ENCODE measurements at places on chromosomes 16 and 17.

- DNase-seq: no peak
These were observed 5.1 kb downstream of the CLCN7 start for GRCh38 chr16:1469693-1470201.

DNA sequence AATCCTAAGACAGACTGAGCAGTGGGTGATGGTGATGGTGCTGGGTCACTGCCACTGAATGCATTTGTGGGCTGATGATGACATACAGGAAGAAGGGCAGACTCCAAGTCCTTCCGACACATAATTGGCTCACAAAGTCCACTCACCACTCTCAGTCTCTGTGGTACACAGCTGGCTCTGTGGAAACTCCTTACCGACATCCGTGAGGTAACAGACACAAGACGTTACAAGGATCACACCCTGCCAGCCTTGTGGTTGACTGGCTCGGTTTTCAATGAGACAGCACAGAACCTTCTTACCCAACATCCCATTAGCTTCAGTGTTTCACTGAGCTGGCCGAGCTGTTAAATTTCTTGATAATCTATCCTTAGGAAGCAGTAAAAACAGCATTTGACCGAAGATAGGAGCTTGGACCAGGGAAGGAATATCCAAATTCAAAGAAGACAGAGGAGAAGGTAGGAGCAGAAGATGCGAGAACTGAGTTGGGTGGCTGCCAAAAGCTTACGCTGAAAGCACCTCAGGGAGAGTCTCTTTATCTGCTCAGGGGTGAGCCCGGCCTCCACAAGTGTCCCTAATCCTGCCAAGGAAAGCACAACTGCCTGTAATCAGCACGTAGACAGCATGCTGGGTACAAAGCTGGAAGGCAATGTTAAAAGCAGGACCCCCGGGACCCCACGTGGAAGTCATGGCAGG lies 5.5 kb upstream of the MXRA7 start:
- DNase-seq: peak; percentile 29

GRCh38 chr17:17493986-17494466 lies 2.2 kb downstream of the RASD1 start:
- no peak for DNase-seq

GRCh38 chr16:23786964-23787561 lies 32.2 kb downstream of the CHP2 start:
- no peak for DNase-seq

DNA sequence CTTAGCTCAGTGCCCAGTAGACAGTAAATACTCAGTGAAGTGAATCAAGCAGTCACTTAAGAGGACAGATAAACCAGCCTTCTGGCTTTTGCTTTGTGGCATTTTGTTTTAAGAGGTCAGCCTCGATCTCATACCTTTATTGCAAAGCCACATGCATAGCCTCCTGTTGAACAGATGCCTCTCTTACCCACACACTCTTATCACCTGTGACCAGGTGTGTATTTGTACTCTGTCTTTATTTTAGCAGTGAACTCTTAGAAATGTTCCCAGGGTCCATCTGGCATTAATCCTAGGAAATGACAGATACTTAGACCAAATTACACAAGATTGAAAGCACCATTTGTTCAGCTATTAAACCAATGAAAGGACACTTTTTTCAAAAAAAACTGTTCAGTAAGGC lies 1426.5 kb downstream of the CDH11 start:
- DNase-seq: no peak

DNA sequence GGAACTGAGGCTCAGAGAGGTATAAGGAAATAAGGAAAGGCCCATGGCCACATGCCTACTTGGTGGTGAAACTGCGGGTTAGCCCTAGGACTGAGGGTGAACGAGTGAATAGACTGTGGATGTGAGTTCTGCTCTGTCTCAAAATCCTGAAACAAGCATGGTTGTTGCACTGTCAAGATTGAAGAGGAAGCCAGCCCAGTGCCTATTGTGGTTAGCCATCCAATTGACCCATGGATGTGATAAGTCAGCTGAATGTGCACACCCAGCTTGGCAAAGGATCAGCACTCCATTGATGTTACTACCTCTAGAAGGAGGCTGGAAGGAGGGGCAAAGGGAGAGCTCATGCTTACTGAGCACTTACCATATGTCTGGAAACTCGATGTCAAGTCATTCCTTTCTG lies 4.5 kb downstream of the TMEM114 start:
- no peak for DNase-seq

DNA sequence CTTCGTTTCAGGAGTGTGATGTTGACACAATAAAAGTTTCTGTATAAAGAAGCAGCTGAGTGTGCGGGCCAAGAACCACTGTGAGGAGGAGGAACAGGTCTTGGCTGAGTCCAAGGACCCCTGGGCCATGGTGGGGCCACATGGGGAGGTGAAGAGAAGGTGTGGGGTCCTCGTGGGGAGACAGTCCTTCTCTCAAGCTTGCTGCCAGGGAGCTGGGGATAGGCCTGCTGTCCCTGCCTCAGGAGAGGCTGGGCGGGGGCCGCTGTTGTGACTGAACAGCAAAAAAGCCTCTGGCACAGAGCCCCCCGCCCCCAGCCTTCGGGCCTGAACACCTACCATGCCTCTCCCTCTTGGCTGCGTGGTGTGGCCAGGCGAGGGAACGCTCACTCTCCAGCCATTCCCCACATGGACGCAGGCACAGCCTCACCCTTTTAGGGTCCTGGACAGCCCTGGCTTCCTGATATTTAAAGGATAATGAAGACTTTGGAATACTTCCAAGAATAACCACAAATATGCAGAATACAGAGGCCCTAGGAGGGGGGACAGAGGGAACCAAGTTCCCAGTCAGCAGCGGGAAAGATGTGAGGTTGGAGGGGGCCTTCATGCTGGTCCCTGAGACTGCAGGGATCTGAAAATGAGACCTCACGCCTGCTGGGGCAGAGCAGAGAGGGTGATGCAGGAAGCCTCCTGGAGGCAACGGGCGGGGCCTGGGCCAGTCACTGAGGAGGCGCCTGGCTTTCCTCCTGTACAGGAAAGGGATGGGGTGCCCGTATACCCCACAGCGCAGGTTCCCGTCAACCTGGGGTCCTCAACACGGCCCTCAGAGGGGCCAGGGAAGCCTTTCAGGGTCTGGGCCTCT lies 100.0 kb upstream of the CREBBP start:
- DNase-seq: no peak

GRCh38 chr17:7855660-7856010 lies 769 bp downstream of the TMEM88 start:
- no peak for DNase-seq

GRCh38 chr16:29029168-29029994 lies 44.5 kb downstream of the LAT start:
- DNase-seq: peak; percentile 92

GRCh38 chr17:63741143-63741407 lies 524 bp downstream of the STRADA start:
- DNase-seq: no peak

GRCh38 chr16:28191364-28191960 lies 20.3 kb downstream of the XPO6 start:
- DNase-seq: no peak

All from activated naive CD4-positive, alpha-beta T cell treated with Interleukin-2 at 50 U/mL for 16 hours (primary cell).